ENCODE measurements at places on chromosomes 2 and 18.

- DNase-seq, result no peak
These were observed 19.2 kb upstream of the SLC14A2 start for GRCh38 chr18:45596036-45596435.

DNA sequence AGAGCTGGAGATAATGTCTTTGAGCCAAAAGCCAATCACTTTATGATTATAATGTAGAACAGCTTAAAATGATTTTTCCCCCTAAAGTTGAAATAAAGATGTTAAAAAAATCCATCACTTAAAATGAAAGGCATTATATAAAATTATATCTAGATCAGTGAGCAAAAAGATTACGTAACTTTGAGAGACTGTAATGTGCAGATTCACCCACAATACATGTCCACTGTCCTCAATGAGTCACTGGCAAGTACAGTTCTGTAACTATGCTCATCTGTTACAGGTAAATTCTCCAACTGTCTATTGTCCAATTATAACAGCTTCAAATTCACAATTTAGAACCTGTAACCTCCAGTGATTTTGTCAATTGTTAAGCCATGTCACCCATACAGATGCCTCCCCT is 19.0 kb downstream of the FAM161A start:
- peak; percentile 53 for DNase-seq

- DNase-seq, result no peak
These were observed 46.2 kb downstream of the COL4A4 start for GRCh38 chr2:227117852-227118251.

- DNase-seq, result peak; percentile 86
These were observed 1.1 kb upstream of the KCTD1 start for GRCh38 chr18:26549263-26550094.

DNA sequence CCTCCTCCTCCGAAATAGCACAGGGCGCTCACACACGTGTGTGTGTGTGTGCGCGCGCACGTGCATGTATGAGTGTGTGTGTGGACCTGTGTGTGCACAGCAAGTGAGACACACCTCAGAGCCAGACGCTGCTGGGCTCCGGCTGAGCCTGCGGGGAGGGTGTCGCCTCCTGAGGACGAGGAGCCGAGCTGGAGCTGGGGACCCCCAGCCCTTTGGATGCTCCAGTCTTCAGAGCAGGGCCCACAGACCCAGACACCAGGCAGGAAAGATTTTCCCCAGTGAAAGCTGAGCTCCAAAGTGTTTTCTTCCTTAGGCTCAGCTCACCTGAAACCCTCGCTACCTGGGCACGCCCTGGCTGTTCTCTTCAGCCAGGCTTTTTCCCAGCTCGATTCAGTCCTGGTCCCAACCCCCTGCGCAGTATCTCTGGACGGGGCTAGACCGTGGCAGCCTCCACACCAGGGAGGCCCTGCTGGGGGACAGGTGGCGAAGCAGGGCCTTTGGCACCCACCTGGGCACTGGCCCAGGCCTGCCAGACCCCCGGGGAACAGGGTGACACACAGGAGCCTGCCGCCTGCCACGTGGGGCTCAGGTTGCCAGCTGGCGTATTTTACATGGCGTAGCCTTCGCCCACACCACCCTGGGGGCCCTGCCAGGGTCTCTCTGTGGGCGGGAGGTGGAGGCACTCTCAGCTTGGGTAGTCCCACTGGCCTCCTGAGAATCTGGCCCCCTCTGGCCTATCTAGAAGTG is 36.2 kb downstream of the PDIA6 start:
- DNase-seq, result no peak

- no peak for DNase-seq
These were observed 29.4 kb downstream of the MAP4K3 start for GRCh38 chr2:39407516-39408296.

GRCh38 chr2:46909771-46910419 is 5.7 kb downstream of the MCFD2 start:
- peak; percentile 95 for DNase-seq

DNA sequence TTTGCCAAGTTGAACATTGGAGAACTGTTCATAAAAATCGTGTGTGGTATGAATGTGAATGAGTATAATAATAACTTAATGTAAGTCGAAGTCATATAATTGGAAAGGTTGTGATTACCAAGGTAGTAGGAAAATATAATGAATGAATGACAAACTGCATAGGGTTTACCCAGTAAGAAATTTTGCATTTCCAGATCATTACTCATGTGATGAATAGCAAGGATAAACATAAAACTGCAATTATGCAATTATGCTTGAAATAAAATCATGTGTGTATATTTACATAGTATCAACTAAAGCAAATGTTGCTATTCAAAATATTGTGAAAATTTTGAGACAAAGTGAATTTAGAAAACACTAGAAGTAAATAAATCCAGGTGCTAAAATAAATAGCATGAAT is 1108.7 kb upstream of the TMEFF2 start:
- DNase-seq, result no peak

DNA sequence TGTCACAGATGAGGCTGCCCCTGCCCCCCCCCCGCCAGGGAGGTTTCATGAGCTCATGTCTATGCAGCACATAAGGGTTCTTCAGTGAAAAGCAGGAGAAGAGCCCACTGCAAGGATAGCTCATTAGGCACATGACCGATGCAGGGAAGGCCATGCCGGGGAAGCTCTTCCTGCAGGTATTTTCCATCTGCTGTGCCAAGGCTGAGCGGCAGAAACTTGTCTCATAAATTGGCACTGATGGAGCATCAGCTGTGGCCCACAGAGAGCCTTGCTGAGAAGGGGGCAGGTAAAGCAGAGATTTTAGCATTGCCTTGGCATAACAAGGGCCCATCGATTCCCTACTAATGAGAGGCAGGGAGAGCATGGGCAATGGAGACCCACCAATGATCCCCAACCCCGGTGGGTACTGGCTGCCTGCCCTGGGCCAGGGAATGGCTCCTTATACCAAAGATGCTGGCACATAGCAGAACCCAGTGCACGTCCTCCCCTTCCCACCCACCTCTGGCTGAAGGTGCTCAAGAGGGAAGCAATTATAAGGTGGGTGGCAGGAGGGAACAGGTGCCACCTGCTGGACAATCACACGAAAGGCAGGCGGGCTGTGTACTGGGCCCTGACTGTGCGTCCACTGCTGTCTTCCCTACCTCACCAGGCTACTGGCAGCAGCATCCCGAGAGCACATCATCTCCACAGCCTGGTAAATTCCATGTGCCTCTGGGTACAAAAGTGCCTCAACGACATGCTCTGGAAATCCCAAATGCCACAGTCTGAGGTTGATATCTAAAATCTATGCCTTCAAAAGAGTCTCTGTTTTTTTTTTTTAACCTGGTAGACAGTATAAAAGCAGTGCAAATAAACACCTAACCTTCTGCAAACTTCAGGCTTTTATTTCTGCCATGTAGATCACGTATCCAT is 41.4 kb downstream of the STEAP3 start:
- peak; percentile 53 for DNase-seq

GRCh38 chr2:95337829-95338228 is 40.7 kb downstream of the KCNIP3 start:
- DNase-seq, result no peak

DNA sequence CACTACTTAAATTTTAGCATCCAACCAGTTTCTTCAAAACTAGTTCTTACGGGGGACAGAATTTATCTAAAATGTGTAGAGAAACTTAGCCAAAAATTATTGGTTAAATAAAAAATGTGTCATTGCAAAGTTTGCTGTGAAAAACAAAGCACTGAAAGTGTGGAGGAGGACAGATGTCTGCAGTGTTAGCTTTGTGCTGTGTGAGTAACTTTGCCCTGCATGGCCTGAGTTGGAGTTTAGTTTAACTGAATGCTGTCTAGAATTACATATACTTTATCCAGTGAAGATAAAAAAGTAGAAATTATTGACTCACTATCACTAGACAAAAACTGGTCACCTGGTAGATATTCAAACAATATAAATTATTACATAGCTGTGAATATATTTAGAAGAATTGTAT is 1225.2 kb upstream of the CELF4 start:
- no peak for DNase-seq

DNA sequence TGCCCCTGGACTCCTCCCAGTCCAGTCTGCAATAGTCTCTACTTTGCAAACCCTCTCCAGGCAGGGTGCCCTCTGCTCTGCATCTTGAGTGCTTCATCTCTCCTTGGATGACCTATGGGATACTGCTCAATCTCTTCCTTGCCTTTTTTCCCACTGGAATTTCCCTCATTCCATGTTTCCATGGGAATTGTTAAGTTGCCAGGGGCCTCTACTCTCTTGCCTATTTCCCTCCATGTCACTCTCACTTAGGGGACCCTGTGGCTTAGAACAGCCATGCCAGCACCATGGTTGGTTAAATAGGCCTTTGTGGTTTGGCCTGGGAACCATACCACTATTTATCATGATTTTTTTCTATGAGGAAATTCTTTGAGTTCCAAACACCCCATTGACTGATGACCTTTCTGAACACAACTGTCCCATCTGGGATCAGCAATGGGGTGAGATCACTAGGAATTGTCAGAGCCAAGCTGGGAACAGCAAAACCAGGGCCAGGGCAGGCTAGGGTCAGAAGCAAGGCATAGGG is 91.4 kb upstream of the RBMS1 start:
- no peak for DNase-seq

DNA sequence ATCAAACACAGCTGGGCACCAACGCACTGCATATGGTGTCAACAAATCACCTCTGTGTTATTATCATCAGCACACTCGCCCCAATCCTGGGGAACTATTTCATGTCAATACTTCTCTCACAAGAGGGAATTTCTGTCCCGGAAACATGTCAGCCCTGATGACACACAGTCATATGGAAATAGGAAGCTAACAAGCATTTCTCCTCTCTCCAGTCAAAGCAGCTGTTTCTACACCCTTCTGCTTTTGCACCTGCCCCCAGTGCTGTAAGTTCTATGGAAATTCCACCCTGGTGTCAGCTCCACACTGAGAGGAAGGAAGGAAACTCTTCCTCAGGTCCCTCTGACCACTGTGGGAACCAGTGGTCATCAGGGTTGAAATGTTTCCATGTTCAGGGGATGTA is 447.6 kb upstream of the ID2 start:
- DNase-seq, result no peak

DNA sequence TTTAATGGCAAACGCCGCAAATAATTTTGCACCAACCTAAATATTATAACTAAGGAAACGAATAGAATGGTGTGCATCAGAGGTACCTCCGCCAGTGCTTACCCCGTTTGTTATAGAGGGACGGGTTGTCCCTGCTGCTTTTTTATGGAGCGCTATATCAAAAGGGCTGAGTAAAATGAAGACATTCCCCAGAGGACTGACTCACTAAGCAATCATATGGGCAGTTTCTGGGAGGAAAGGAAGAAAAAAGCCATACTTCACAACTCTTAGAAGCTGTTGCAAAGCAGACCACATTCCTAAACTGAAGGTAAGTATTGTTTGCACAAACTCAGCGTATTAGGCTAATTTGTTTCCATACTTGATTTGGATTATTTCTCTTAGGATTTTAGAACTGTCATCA is 12.9 kb downstream of the ID2 start:
- peak; percentile 11 for DNase-seq

GRCh38 chr2:150110548-150110947 is 376.9 kb downstream of the RND3 start:
- peak; percentile 28 for DNase-seq

DNA sequence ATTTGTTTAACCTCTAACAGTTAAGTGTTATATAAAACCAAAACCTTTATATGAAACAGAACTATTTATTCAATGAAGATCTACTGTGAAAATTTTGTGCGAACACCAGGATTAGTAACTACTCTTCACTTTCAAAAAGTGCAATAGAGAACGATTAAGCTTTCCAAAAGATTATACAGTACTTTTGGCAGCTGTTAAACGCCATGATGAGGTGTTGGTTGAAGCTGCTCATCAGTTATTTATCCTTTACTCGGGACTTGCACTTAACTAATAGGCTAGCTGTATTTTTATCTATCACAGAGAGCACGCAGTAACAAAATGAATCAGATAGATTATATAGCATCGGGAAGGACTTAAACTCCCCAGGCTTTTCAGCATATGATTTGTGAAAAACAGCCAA is 113.6 kb downstream of the GCA start:
- no peak for DNase-seq

DNA sequence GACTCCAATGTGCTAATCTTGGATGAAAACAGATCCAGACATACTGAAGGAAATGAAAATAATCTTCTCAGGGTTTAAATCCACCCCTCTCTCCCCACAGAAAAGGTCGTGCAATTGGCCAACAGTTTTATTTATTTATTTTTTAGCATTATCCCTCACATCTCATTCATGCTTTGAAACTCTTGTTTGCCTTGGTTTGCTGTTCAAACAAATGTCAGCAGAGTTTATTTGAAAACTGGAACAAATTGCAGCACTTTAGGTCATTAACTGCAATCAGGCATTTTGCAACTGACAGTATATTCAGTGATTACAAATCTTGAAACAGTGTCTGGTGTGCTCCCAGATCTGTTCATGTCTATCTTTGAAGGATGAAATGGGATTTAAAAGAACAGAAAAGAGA is 220.6 kb downstream of the SLC4A10 start:
- no peak for DNase-seq

GRCh38 chr2:10415640-10416039 is 32.5 kb downstream of the ODC1 start:
- DNase-seq, result no peak

DNA sequence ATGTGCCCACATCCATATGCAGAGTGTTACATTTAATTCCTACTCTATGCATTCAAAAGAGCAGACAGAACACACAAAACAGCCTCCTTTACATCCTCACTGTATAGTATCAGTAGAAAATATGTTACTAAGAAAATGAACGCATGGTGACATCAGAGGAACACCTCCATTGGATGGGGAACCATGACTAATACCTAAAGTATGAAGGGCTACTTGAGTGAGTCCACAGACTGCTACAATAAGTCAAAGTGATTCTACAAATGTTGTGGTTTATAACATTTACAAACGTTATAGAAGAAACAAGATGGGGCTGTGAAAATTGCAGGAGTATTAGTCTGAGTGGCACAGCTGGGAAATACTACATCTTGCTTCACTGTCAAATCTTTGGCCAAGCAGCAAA is 1830.9 kb upstream of the PIK3C3 start:
- DNase-seq, result peak; percentile 61

GRCh38 chr2:182499706-182500470 is 73.1 kb upstream of the PDE1A start:
- no peak for DNase-seq

DNA sequence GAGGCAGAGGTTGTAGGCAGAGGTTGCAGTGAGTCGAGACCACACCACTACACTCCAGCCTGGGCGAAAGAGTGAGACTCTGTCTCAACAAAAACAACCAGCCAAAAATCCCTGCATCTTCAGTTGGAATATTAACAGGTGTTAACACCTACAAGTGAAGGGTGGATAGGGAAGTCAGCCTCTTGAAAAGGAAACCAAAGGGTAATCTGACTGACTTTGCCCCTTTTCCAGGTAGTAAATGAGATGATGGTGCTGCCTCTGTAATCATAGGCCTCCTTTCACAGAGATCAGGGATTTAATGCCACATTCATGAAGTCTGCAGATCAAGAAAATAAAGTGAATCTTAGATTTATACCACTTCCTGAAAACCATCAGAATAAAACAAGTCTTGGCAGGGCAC is 133.6 kb downstream of the GALNT1 start:
- no peak for DNase-seq

DNA sequence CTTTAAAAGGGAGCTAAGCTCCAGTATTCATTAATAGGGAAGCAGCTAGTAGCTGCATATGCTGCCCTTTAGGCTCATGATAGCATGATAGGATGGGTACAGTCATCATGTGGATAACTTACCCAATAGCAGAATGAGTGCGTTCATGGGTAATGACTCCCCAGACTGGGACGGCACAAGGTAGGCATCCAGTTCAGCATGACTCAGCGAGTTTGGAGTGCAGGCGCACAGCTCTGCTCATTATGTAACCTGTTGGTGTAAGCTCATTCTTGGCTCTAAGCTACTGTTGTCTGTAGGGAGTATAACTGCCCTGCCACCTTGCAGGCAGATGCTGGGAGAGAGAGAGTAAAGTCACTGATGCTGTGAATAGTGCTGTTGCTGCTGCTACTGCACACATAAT is 209.2 kb upstream of the SYT4 start:
- DNase-seq, result peak; percentile 26

Measured in mammary epithelial cell (primary cell).